BE2C (cell line): ENCODE measurements at places on chromosomes 12 and 14.

DNA sequence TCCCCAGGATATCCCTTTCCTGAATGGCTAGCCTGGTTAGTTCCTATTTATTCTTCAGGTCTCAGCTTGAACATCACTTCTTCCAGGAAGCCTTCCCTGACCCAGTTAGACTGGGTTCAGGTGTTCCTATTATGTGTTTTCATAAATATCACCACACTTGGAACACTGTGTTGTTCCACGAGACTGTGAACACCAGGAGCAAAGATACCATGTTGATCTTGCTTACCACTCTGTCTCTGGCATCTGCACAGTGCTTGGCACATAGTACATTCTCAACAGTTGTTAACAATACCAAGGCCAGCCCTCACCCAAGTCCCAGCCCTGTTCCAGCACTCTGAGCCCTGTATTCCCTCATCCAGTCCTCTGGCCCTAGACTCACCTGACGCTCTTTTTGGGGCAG, 13.7 kb upstream of the ZNF385A start:
- no peak for DNase-seq

GRCh38 chr12:90098132-90098779, 389.6 kb upstream of the ATP2B1 start:
- DNase-seq, result no peak

DNA sequence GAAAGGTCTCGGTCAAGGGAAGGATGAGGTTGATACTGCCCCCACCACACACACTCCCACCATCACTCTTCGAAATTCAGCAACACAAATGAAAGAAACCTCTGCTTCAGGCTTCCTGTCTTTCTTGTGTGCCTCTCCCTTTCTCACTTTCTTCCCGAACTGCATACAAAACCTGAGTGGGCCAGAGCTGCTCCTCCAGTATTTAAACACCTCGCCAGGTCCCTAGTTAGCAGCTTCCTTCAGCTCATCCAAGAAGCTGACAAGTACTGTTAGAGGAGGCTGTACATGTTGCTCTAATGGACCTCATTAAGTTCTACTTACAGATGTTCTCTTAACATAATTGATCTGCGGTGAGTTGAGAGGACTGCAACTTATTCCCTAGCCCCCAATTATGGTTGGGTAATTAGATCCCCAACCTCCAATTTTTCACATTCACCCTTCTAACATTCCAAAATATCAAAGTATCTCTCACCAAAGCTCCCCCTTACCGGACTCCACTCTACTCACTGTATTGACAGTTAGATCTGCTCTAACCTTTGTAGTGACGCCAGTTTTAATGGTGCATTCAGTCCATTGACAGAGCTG, 4.1 kb upstream of the LMO3 start:
- DNase-seq, result no peak

GRCh38 chr14:72111911-72112310, 179.7 kb downstream of the RGS6 start:
- DNase-seq, result no peak

GRCh38 chr12:131631230-131631629, 79.7 kb upstream of the SFSWAP start:
- no peak for DNase-seq

- peak; percentile 81 for DNase-seq
These were observed at the start of gene TAMALIN for GRCh38 chr12:52006726-52007157. TAMALIN (plus strand) TSS chr12:52006946; CDS start chr12:52007020, 74 bp downstream.

DNA sequence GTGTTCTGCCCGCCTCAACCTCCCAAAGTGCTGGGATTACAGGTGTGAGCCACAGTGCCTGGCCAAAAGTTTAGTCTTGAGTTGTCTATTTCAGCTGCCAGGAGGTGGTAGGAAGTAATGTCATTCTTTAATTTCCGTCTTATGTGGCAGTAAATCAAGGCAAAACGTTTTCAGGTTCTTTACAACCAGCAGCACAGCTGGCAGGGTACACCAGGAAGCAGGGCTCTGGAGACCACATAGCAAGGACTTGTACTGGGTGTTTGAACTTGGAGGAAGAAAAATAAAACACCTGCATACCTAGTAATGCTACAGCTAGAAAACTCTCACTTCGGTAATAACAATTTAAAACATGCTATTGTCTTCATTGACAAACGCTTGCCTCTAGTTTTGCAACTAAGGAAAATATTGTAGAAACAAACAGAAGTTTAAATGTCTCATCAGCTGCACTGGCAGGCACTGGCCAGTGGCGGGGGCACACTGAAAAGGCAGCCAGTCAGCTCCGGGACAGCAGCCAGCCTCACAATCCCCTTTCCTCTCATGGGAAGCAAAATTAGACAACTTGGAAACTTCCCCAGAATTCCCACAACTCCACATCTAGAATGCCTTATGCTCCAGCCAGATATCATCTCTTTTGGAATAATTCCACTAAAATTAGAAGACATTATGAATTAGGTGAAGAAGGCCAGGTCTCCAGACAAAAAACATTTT, 72.2 kb downstream of the CLIP1 start:
- DNase-seq, result peak; percentile 39

DNA sequence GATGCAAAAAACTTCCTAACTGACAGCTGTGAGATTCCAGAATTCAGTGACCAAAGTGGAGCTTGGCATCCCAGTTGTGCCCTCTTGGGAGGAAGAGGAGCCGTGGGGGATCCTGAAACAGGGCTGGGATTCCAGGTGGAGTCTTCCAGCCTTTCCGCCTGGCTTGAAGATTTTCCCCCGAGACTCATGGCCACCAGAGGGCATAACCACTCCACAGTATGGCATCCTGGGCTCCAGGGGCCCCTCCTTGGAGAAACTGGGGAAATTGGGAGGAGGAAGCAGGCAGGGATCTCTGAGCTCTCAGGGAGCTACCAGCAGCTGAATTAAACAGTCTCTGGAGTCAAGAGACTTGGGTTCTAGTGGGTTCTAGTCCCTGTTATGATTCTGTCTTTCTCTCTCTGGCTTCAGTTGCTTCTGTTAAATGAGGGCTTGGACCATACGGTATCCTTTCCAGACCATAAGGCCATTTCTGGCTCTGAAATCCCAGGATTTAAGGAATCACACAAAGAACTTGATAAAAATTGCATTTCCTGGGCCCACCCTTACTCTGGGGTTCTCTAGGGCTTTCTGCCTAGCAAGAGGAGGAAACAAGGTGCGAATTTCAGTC, 2.6 kb upstream of the TAMALIN start:
- peak; percentile 76 for DNase-seq

DNA sequence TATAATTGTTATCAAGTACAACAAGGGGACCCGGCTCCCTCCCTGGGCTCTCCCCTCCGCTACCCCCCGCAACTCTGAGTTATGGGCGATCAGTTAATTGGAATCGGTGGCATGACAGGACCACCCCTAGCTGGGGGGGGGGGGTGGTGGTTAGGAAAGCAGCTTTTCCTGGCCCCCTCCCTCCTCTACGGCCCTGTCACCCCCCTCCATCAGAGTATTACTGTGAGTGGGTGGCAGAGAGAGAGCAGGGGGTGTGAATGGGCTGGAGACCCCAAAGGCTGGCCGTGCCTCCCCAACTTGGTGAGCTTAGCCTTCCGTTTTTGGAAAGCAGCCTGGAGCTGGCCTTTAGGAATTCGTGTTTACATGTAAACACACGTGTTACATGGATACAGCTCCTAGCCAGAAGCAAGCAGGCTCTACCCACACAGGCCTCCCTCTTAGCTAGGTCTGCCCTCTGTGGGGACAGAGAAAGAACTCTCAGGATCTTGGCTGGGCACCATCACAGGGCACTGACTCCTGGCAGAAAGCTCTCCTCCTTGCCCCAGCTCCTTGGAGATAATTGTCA, 1.1 kb upstream of the HOXC4 start:
- DNase-seq, result no peak

- no peak for DNase-seq
These were observed 42.9 kb downstream of the ERH start for GRCh38 chr14:69355154-69355597.
